ENCODE measurements at places on chromosomes 16 and 17.

- DNase-seq, result no peak
These were observed 5.5 kb downstream of the ODF4 start for GRCh38 chr17:8345052-8345690.

GRCh38 chr16:62530426-62530825, 494.2 kb upstream of the CDH8 start:
- DNase-seq, result no peak

GRCh38 chr17:45312477-45313420, 4.1 kb downstream of the MAP3K14 start:
- no peak for DNase-seq

DNA sequence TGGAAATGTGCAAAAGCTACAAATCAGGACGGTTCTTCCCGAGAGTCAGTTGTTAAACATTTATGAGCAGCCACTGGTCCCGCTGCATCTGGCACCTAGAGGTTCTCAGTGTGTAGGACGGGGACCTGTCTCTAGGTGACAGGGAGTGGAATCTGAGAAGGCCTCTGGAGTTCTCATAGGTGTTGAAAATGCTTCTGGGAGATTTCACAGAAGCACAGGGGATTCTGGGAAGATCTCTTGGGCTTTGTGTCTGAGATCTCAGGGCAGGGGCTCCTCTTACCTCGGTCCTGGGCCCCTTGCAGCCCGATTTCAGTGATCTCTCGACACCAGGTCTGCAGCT, 8.9 kb downstream of the ALOX15 start:
- no peak for DNase-seq

DNA sequence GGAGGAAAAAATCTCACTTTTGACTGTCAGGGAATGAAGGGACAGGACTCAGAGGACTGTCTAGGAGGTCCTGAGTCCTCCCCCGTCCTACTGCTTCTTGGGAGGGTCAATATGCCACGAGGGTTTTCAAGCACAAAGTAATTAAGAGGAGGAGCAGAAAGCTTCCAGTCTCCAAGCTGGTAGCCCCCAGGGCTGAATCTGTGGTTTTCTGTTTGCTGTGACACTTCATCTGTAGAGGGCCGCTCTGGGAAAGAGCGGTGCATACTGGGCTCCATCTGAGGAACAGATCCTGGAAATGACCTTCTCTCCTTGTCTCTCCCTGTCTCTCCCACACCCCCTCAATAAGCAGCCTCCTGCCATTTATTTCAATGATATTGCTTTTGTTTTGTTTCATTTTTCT, 180.1 kb upstream of the SDK2 start:
- no peak for DNase-seq

GRCh38 chr17:78842881-78843565, 2.4 kb upstream of the USP36 start:
- peak; percentile 51 for DNase-seq

GRCh38 chr16:85215478-85216118, 103.3 kb upstream of the CIBAR2 start:
- DNase-seq, result no peak

Data from activated T-helper 2 cell treated with anti-CD3 and anti-CD28 coated beads, Interferon-gamma antibody, Interleukin-2, Interleukin-4, amounts not matched to agents 10 μg/mL and 5 μg/mL and 100 μg/mL, durations not matched to agents 14 hours and 24 hours and 36 hours (primary cell).